ENCODE measurements at places on chromosomes 5 and 9. TPM values are rescaled to one million over a fixed set of nuclear protein-coding genes. Genes with fewer than 3 reads are reported as not detected.

DNA sequence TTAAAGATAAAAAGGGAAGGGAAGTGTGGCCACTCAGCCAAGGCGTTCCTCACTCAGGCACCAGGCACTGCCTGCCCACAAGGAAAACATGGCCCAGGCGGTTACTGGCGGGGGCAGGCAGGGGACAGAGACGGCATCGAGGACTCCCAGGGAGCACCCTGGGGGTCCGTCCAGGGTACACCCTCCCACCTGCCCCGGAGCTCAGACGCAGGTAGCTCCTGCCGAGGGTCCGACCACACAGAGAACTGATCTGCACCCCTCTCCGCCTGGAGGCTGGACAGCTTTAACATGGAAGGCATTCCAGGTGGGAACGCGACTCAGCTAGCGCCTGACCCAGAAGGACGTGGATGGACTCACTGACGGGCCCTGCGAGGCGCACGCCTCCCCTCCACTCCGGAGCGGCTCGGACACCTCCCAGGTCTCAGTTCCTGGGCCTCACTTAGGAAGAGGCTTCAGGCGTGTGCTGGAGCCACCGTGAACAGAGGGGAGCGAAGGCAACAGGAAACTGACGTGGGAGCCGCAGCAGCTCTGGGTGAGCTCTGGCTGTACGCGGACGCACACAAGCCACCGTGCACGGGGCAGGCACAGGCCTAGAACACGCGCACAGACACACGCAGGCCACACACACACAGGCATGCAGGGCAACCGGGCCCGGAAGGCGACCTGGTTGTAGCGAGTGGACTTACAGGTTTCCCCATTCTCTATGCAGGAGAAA lies 47.5 kb downstream of the NKD2 start:
- H3K4me3 ChIP-seq, result no peak overlapping the region
- H3K36me3 ChIP-seq, result no peaks in the 10 kb centered on the region
- H3K27ac ChIP-seq, result no peak overlapping the region
- H3K27me3 ChIP-seq, result no peaks in the 10 kb centered on the region

The PITX1 gene
- 0.14 TPM for total RNA-seq

- no peak for DNase-seq
- H3K4me1 ChIP-seq, result no peaks in the 10 kb centered on the region
- no peaks in the 10 kb centered on the region for H3K27me3 ChIP-seq
- H3K27ac ChIP-seq, result no peak overlapping the region
- no peaks in the 10 kb centered on the region for H3K36me3 ChIP-seq
- H3K4me3 ChIP-seq, result no peak overlapping the region
Measured at GRCh38 chr9:16809912-16810610, 60.4 kb downstream of the BNC2 start.

The IARS1 gene
- total RNA-seq, result 146 TPM

The CATSPER3 gene
- total RNA-seq, result 0.61 TPM

GRCh38 chr9:37301042-37301853 lies 121.2 kb upstream of the GRHPR start:
- peak overlapping the region; percentile 86 for H3K27ac ChIP-seq
- peak; percentile 51 for DNase-seq
- H3K4me1 ChIP-seq, result peaks cover 53% of the 10 kb centered on the region
- H3K27me3 ChIP-seq, result no peaks in the 10 kb centered on the region

GRCh38 chr5:17910318-17910717 lies 276.1 kb downstream of the TAF11L14 start:
- DNase-seq, result no peak
- H3K36me3 ChIP-seq, result no peaks in the 10 kb centered on the region
- H3K4me1 ChIP-seq, result no peaks in the 10 kb centered on the region
- no peak overlapping the region for H3K4me3 ChIP-seq

- peaks cover 5% of the 10 kb centered on the region for H3K4me1 ChIP-seq
- no peaks in the 10 kb centered on the region for H3K36me3 ChIP-seq
- H3K27me3 ChIP-seq, result peaks cover 49% of the 10 kb centered on the region
Measured at GRCh38 chr5:64690104-64690416, 243 bp upstream of the SHISAL2B start.

The MTMR12 gene
- total RNA-seq, result 26.6 TPM

The PROB1 gene
- 10.9 TPM for total RNA-seq

DNA sequence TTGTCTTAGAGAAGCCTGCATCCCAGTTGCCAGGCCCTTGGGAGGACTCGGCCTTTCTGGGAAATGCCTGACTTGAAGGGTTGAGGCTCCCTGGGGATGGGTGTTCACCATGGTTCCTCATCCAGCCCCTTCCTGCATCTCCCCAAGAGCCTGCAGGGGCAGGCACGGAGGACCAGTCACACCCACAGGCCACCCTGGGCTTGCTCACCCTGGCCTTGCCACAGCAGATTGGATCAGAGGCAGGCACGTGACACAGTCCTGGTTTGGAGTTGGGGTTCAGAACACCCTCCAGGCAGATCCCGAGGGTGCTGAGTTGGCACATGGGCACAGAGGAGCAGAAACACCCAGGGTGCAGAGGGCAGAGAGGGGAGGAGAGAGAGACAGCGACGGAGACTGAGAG lies 286.1 kb downstream of the PBX3 start:
- H3K4me3 ChIP-seq, result no peak overlapping the region
- no peak overlapping the region for H3K27ac ChIP-seq
- H3K4me1 ChIP-seq, result no peaks in the 10 kb centered on the region

- no peak overlapping the region for H3K4me3 ChIP-seq
- H3K36me3 ChIP-seq, result no peaks in the 10 kb centered on the region
- H3K27me3 ChIP-seq, result peaks cover 16% of the 10 kb centered on the region
- no peak overlapping the region for H3K27ac ChIP-seq
- H3K4me1 ChIP-seq, result no peaks in the 10 kb centered on the region
- no peak for DNase-seq
Measured at GRCh38 chr5:90786756-90787155, 228.2 kb downstream of the ADGRV1 start.

DNA sequence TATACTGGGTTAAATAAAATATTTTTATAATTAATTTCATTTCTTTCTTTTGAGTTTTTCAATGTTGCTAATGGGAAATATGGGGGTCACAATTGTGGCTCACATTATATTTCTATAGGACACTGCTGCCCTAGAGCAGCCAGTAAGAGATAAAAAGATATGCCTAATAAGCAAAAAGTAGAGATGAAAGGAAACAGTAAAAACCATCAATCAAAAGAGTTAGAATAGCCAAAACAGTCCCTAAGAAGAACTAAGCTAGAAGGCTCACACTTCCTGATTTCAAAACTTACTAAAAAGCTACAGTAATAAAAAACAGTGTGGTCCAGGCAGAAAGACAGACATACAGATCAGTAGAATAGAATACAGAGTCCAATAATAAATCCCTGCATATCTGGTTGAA lies 104.4 kb downstream of the FANCC start:
- no peak for DNase-seq
- no peaks in the 10 kb centered on the region for H3K27me3 ChIP-seq
- H3K36me3 ChIP-seq, result no peaks in the 10 kb centered on the region
- peaks cover 2% of the 10 kb centered on the region for H3K4me1 ChIP-seq
- no peak overlapping the region for H3K4me3 ChIP-seq
- no peak overlapping the region for H3K27ac ChIP-seq

DNA sequence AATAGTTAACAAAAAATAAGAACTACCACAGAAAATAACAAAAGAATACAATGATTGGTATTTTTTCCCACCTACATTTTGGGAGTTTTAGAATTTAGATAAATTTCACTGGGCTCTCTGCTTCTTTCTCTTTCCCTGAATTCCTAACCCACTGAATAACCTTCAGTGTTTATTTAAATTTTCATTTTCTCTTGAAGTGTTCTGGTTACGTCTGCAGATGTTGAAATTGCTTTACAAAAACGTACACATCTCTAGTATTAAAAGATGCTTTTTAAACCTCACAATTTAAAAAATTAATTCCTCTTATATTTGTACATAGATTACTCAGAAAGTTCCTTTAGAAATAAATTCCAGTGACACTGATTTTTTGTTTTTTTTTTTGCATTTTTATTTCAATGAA lies 158.7 kb upstream of the TUT7 start:
- no peak overlapping the region for H3K27ac ChIP-seq
- no peaks in the 10 kb centered on the region for H3K36me3 ChIP-seq
- no peak overlapping the region for H3K4me3 ChIP-seq
- DNase-seq, result no peak

DNA sequence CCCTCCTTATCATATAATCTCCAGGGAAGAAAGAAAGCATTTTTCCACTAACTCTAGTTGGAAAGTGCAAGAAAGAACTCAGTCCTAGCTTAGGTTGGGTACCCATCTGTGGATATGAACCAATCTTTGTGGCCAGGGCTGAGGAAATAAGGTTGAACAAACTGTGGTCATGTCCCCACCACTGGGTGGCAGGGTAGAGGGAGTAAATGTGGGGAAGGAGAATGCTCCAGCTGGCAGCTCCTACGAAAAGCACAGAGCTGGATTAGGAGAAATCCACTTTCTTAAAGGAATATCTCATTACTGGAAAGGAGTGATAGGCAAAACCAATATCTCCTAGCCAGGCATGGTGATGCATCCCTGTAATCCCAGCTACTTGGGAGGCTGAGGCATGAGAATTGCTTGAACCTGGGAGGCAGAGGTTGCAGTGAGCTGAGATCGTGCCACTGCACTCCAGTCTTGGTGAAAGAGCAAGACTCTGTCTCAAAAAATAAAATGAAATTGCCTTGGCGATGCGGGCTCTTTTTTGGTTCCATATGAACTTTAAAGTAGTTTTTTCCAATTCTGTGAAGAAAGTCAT lies 175.1 kb downstream of the CCDC192 start:
- no peak for DNase-seq
- no peaks in the 10 kb centered on the region for H3K36me3 ChIP-seq
- no peak overlapping the region for H3K27ac ChIP-seq
- no peaks in the 10 kb centered on the region for H3K4me1 ChIP-seq

The SURF4 gene
- total RNA-seq, result 304 TPM

GRCh38 chr9:98168941-98169488 lies 23.4 kb downstream of the CORO2A start:
- H3K4me1 ChIP-seq, result peaks cover 54% of the 10 kb centered on the region
- H3K27ac ChIP-seq, result peak overlapping the region; percentile 91
- H3K36me3 ChIP-seq, result no peaks in the 10 kb centered on the region
- DNase-seq, result peak; percentile 88

GRCh38 chr5:178340637-178341036 lies 108.0 kb upstream of the PHYKPL start:
- H3K27me3 ChIP-seq, result peaks cover 3% of the 10 kb centered on the region
- H3K36me3 ChIP-seq, result no peaks in the 10 kb centered on the region

GRCh38 chr5:135466178-135467050 lies 14.3 kb upstream of the TIFAB start:
- H3K27ac ChIP-seq, result no peak overlapping the region
- peaks cover 3% of the 10 kb centered on the region for H3K4me1 ChIP-seq
- H3K27me3 ChIP-seq, result peaks cover 69% of the 10 kb centered on the region
- no peak overlapping the region for H3K4me3 ChIP-seq
- peak; percentile 77 for DNase-seq

The MCIDAS gene
- not detected for total RNA-seq

- H3K36me3 ChIP-seq, result peaks cover 25% of the 10 kb centered on the region
- H3K27ac ChIP-seq, result peak within 1 kb of the TSS; percentile 90
- DNase-seq, result peak; percentile 47
- peak within 1 kb of the TSS; percentile 86 for H3K4me3 ChIP-seq
- no peaks in the 10 kb centered on the region for H3K27me3 ChIP-seq
Measured at GRCh38 chr9:126326228-126327005, at the start of gene MVB12B. Gene MVB12B (plus strand): TSS chr9:126326829. CDS start chr9:126326930, 101 bp downstream.

DNA sequence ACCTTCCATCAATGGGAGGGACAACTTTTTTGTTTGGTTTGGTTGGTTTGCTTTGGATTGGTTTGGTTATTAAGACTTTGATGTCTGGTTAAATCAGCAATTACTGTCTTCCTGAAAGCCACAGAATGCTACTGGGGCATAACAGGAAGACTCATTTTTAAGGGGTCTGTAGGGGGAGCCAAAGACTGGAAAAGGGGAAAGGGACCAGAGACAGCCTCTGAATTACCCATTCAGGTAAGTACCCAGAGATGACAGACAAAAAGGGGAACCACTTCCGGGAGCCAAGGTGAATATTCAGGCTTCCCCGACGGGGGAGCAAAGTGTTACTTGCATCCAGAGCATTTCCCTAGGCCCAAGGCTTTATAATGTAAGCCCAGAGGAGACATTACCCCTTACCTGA lies 4.6 kb upstream of the FEM1C start:
- H3K4me1 ChIP-seq, result peaks cover 12% of the 10 kb centered on the region
- peaks cover 7% of the 10 kb centered on the region for H3K36me3 ChIP-seq
- H3K27ac ChIP-seq, result no peak overlapping the region
- DNase-seq, result no peak
- peaks cover 6% of the 10 kb centered on the region for H3K27me3 ChIP-seq

GRCh38 chr9:33331377-33331891 lies 41.1 kb downstream of the NFX1 start:
- H3K27ac ChIP-seq, result peak overlapping the region; percentile 44
- H3K36me3 ChIP-seq, result peaks cover 70% of the 10 kb centered on the region
- no peaks in the 10 kb centered on the region for H3K4me1 ChIP-seq

- no peak for DNase-seq
- no peaks in the 10 kb centered on the region for H3K36me3 ChIP-seq
- no peaks in the 10 kb centered on the region for H3K4me1 ChIP-seq
- H3K27ac ChIP-seq, result no peak overlapping the region
- H3K27me3 ChIP-seq, result no peaks in the 10 kb centered on the region
Measured at GRCh38 chr5:87948486-87948885, 320.2 kb downstream of the TMEM161B start.

GRCh38 chr9:90569511-90569910 lies 73.1 kb downstream of the DIRAS2 start:
- H3K36me3 ChIP-seq, result no peaks in the 10 kb centered on the region
- peaks cover 12% of the 10 kb centered on the region for H3K27me3 ChIP-seq
- no peak overlapping the region for H3K4me3 ChIP-seq
- DNase-seq, result no peak

The ORM1 gene
- total RNA-seq, result not detected

DNA sequence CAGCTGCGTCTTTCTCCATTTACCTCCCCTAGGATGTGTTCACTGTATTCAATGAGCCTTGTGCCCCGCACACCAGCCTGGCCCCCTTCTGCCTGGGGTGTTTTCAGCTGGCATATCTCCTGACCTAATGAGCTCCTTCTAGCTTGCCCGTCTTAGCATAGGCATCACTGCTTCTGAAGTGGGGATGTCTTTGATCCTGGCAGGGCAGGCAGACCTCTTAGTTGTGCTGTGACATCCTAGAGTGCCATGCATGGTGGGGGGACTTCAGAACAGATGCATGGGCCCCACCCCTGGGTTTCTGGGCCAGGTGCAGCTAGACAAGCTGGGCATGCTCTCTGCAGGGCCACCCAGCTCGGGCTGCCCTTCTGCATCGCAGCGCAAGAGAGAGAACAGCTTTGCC lies 172.7 kb downstream of the GADD45G start:
- H3K36me3 ChIP-seq, result no peaks in the 10 kb centered on the region
- no peak overlapping the region for H3K4me3 ChIP-seq
- no peak for DNase-seq
- no peak overlapping the region for H3K27ac ChIP-seq

The OTP gene
- total RNA-seq, result 0.05 TPM

The CCDC192 gene
- total RNA-seq, result not detected

- no peak overlapping the region for H3K27ac ChIP-seq
- no peaks in the 10 kb centered on the region for H3K4me1 ChIP-seq
- no peak overlapping the region for H3K4me3 ChIP-seq
- no peak for DNase-seq
- H3K36me3 ChIP-seq, result no peaks in the 10 kb centered on the region
- H3K27me3 ChIP-seq, result no peaks in the 10 kb centered on the region
Measured at GRCh38 chr9:27791311-27791710, 218.0 kb upstream of the C9orf72 start.
